ENCODE measurements at places on chromosomes 3 and 15.

- DNase-seq: no peak
Measured at GRCh38 chr3:170428095-170428494, 9.4 kb downstream of the CLDN11 start.

- peak; percentile 52 for DNase-seq
Measured at GRCh38 chr3:100068826-100069225, 45.5 kb downstream of the FILIP1L start.

DNA sequence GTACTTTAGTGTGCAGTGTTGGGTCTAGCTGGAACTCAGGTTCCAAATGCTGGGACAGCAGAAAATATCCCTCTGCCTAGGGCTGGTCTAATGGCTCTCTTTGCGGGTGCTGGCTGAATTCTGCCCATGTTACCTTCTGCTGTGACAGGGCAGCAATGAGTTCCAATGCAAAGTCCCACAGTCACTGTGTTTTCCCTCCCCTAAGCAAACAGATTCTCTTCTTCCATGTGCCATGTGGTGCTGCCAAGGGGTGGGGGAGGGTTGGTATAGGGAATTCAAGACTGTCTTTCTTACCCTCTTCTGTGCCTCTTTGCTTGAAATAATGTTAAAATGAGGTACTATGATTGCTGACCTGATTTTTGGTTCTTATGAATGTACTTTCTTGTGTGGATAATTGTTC lies 229.6 kb downstream of the GBE1 start:
- no peak for DNase-seq

DNA sequence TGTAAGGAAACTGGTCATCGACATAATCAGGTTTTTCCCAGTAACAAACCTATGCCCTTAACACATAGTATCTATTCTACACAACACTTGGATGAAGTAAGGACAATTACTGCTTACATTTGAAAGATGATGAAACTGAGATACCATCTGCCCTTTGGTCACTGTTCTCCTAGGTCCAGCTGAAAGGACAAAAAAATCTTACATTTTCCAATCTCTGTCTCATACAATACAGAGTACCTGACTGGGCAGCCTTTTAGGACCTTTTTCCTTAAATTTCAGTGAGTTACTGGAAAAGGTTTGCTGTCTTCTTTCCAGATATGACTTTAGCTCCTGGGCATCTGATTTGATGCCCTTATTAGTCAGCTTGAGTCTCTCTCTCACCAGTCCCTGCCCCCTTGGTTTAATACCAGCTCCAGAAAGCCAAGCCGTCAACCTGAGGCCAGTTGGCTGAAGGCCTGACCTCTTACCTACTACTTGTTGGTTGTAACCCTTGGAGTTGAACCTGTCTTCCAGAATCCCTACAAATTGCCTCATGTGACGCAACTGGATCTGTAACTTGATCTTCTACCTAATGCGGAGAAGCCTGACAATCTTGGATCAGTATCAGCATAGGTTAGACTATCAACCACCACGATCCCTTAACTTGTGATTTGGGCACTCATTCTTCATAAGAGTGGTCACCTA lies 355.3 kb upstream of the ZNF385D start:
- no peak for DNase-seq

- no peak for DNase-seq
Measured at GRCh38 chr3:129238945-129239705, 10.3 kb upstream of the COPG1 start.

DNA sequence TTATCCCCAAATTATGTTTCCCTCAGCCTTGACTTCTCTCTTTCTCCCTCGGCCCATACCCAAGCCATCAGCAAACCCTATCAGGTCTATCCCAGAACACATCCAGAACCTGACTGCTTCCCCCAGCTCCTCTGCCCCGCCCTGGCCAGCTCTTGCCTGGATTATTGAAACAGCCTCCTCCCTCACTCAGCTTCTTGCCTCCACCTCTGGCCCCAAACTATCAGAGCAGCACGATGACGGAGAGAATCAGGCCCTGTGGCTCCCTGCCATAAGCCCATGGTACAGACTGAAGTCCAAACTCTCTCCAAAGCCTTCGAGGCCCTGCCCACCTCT lies 105.3 kb upstream of the LINGO1 start:
- no peak for DNase-seq

GRCh38 chr3:119611664-119612063 lies 14.0 kb downstream of the PLA1A start:
- no peak for DNase-seq

Data from activated CD4-positive, CD25-positive, alpha-beta regulatory T cell (primary cell).